ENCODE measurements at places on chromosomes 12 and 14.

- DNase-seq, result no peak
Observed at GRCh38 chr14:69574263-69574953, at the start of gene CCDC177. TSS of gene CCDC177 (minus strand) at chr14:69574871. CDS start at chr14:69573622, 1,249 bp downstream.

DNA sequence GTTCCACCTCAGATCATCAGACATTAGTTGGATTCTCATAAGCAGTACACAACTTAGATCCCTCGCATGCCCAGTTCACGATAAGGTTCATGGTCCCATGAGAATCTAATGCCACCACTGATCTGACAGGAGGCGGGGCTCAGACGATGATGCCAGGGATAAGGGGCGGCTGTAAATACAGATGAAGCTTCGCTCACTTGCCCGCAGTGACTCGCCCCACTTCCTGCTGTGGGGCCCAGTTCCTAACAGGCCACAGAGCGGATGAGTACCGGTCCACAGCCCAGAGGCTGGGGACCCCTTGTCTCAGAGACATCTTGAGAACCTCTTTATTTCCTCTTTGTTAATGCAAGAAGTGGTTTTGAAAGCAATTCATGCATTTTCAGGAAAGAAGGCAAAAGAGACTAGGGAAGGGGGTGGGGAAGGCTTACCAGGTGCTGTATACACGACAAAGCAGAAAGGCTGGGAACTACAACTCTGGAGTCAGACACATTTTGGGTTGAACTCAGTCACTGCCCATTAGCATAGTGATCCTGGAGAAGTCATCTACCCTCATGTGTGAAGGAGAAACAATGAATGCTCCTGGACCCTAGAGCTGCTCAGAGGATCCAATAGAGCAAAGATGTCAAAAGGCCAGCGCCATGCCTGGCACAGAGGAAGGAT lies 68.7 kb downstream of the EID3 start:
- DNase-seq, result peak; percentile 75

DNA sequence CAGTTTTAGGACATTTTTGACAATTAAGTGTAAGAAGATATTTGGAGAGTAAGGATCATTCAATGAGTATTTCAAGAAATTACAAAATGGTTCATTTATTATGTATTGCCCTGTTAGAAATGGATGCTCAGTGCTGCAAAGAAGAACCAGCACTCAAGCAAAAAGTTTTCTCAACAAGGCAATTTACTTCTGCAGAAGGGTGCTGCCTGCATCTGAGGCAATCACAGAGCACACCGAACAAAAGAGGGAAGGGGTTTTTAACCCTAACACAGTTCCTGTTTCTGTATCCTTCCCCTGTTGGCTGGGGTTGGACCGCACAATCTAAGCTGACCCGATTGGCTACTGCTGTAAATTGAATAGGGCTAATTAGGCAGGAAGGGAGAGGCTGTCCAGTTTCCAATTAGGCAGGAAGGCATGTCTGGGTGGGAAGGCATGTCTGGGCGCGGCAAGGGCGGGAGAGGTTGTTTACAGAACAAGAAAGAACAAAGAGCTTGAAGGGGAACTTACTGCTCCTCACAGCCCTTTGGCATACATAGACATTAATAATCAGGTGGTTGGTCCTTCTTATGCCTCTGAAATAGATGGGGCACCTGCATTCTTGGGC lies 41.4 kb downstream of the SPTSSA start:
- DNase-seq, result no peak

- no peak for DNase-seq
Observed at GRCh38 chr12:109605599-109606228, 32.1 kb downstream of the MVK start.
